Activated CD4-positive, alpha-beta T cell treated with anti-CD3 and anti-CD28 coated beads for 36 hours (primary cell): ENCODE measurements at places on chromosomes 3 and 15. TPM values are rescaled to one million over a fixed set of nuclear protein-coding genes. Genes with fewer than 3 reads are reported as not detected.

DNA sequence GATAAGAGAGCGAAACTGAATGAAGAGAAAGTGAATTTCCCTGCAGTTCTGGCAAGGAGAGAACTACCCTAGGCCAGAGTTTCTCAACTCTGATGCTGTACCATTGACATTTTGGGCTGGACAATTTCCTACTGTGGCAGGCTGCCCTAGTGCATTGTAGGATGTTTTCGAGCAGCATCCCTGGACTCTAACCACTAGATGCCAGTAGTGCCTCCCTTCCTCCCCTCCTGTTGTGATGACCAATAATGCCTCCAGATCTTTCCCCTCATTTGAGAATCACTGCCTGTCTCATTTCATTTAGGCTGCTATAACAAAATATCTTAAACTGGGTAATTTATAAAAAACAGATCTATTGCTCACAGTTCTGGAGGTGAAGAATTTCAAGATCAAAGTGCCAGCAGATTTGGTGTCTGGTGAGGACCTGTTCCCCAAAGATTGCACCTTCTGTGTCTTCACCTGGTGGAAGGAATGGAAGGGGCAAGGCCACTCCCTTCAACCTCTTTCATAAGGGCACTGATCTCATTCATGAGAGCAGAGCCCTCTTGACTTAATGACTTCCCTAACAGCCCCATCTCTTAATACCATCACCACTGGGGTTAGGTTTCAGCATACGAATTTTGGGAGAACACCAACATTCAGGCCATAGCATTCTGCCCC lies 188.9 kb upstream of the MEIS2 start:
- no peak for DNase-seq

DNA sequence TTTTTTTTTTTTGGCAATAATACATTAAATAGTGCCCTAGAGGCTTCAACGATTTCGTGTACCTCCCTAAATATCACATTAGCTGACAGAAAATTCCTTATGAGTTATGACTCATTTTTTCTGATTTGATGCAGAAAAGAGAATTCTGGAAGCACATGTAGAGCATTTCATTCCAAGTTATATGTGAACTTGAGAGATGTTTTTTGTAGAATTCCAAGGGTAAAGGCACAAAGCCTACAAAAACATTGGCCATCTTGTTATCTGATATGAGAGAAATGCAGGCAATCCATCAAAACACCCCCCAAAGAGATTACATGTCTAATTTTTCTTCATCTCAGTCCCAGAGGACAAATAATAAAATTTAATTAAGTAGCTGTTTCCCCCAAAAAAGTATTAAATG lies 6.7 kb upstream of the PFN2 start:
- no peak for DNase-seq

Gene CRYGS
- total RNA-seq: 1.7 TPM

GRCh38 chr15:81819924-81820635 lies 225.7 kb downstream of the MEX3B start:
- DNase-seq: no peak

DNA sequence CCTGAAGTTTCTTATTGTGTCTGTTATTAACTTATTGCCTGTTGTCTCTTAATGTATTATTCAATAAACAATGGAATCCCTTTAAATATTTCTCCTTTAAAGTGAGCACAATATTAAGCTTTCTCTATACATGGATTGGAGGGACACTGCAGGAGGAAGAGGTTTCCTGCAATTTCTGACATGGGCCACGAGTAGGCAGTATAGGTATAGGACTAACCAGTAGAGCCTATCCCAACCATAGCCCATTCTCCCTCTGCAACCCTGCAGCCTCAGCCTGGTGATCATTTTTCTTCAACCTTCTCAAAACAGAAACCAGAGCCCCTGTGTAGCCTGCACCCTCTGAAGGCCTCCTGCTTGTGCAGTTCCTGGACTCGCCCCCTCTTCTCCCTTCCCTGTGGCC lies 124.8 kb downstream of the NEK10 start:
- no peak for DNase-seq
